ENCODE measurements at places on chromosomes 2 and 18. TPM values are rescaled to one million over a fixed set of nuclear protein-coding genes. Genes with fewer than 3 reads are reported as not detected.

ESCO1 gene
- total RNA-seq, result 5.1 TPM

IGFBP2 gene
- total RNA-seq, result 404 TPM

KLHL14 gene
- total RNA-seq, result not detected

SP9 gene
- total RNA-seq, result not detected

CROCC2 gene
- total RNA-seq, result 0.05 TPM

ACOXL gene
- total RNA-seq, result not detected

ARHGAP28 gene
- total RNA-seq, result 0.68 TPM

SLC14A1 gene
- 0.96 TPM for total RNA-seq

DNA sequence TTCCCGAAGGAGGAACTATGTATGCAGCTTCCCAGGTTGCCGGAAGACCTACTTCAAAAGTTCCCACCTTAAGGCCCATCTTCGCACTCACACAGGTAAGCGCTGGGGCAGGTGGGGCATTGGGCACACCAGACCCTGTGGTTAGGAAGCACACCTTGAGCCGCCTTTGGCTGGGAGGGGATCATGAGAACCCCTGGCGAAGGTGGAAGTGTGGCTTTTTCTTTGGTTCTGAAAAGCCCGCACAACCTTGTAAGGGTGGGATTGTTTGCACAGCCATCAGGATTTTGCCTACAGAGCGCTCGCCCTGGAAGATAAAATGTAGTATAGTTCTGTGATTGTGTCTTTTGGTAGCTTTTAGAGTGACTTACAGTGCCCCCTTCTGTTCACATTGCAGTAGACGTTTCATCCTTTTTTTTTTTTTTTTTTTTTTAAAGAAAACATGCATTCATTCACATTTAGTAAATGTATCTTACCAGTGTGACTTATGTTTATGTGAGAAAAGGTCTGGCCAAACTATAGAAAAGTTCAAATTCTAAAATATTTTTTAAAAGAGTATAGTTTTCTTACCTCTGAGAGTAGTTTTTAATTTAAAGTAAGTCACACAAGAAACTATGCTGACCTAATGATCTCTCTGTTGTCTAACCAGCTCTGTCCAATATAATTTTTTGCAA is 5.3 kb downstream of the KLF11 start:
- DNase-seq, result no peak

DNA sequence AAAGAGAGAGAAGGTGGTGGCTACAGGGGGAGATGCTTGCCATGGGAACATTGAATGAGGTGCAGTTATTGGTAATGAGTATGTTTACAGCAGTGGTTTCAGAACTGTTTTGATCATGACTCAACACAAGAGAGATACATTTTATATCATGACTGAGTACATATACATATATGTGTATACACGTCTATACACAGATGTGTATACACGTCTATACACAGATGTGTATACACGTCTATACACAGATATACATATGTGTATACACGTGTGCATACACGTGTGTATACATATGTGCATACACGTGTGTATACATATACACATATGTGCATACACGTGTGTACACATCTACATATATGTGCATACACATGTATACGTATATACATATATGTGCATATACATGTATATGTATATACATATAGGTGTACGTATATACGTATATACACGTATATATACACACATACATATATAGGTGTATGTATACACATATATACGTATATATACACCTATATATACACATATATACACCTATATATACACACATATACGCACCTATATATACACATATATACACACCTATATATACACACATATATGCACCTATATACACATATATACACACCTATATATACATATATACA is 518.5 kb downstream of the TSN start:
- DNase-seq, result no peak

DNA sequence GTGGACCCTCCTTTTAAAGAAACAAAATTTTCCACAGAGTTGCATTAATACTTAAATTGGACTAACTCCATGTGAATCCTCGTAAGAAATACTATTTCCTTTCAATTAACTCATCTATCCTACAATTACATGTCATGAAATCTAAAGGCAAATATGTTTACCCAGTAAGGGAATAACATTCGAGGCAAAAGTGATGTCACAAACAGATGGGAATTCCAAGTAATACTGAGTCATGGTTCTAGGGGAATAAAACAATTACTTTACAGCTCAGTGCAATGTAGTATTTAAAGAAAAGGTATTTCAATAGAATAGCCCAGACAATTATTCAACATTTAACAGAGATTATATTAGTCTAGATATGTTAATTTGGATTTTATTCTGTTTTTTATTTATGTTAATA is 205.8 kb downstream of the ZNF385B start:
- no peak for DNase-seq

- DNase-seq, result no peak
Observed at GRCh38 chr2:143779021-143779420, 649.8 kb downstream of the ARHGAP15 start.

DNA sequence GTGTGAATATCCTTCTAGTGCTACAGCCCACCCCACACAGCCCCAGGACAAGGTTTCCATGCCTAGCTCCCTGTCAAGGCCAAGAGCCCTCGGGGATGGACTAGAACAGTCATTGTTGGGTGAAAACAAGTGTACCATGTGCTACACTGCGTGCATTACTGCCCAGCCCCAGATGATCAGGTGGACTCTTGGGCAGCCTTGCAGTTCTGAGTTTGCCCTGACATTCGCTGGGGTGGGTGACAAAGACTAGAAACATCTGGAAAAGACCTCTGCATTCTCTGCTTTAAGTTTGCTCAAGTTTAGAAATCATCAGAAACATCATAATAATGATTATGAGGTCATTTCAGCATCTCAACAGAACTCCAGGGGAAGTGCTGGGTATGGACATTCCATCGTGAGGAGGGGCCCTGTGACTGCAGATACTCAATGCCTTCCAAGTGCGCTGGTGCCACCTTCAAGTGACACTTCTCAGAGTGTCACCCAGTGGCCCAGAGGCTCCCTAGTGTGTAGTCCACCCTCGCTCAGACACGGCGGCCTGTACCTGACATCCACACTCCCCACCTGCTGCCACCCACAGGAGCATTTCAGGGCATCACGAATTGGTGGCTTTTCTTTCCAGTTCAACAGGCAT is 5.3 kb upstream of the PXDN start:
- peak; percentile 19 for DNase-seq

- DNase-seq, result no peak
Observed at GRCh38 chr18:59374128-59374527, 15.1 kb upstream of the LMAN1 start.

DNA sequence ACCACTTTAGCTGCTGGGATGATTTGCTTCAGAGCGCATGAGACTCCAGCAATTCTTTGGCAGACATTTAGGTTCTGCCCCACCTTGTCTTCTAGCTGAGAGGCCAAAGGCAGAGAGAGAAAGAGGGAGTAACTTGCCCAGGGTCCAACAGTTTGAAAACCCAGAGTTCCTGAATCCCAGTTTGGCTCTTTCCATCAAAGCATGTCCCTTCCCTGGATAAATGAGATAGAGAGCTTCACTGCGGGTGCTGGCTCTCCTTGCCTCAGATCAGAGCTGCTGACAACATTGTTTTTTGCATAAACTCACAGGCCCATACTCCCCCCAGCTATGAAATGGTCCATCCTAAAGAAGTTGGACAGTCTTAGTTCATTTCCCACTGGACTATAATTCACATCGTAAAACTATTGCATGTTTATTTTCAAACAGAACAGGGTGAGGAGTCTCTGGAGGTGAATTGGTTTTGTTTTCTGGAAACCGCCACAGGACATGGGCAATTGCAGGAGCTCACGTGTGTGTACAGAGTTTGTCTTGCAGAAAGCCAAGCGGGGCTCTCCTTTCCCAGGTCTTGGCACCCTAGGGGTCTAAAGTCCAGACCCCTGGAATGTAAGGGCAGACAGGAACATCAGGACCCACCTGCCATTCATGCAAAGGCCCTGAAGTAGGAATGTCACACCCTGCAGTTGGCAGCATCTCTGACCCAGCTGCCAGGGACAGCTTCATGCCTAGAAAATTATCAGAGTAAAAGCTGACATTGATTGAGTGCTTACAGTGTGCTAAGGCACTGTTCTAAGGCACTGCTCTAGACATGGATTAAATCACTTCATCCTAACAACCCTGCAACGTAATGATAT is 25.0 kb upstream of the SLC14A2 start:
- no peak for DNase-seq

DNA sequence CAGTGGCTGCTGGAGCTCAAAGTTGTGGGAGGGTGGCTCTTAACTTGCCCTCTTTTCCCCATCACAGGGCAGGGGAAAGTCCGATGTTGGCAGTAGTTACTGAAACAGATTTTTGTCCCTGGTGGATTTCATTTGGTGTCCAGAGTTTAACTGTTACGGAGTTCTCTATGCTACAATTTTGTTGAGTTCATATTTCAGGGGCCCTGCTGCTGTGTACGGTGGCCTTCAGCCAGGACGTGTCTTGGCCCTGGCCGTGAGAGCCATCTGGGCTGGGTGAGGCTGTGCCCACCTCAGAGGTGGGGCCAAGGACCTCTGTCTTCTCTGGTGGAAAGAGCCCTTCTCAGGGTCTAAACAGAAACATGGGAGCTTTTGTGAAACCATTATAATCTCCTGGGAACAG is 67.4 kb downstream of the SH3YL1 start:
- no peak for DNase-seq

DNA sequence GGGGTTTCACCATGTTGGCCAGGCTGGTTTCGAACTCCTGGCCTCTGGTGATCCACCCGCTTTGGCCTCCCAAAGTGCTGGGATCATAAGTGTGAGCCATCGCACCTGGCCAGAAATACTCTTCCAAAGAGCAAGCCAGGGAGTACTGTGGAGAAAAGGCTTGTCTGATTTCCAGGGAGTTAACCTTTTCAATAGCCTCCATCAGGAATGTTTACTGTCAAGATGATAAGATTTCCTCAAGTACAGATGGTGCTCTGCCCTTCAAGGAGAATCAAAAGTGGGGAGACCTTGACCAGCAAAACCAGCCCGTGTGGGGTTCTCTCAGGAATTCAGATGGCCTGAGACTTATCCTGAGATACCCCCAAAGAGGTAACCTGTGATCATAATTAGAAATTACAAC is 237.2 kb downstream of the PRKCE start:
- no peak for DNase-seq

- no peak for DNase-seq
Observed at GRCh38 chr2:64863097-64863820, 125.9 kb upstream of the SLC1A4 start.

DNA sequence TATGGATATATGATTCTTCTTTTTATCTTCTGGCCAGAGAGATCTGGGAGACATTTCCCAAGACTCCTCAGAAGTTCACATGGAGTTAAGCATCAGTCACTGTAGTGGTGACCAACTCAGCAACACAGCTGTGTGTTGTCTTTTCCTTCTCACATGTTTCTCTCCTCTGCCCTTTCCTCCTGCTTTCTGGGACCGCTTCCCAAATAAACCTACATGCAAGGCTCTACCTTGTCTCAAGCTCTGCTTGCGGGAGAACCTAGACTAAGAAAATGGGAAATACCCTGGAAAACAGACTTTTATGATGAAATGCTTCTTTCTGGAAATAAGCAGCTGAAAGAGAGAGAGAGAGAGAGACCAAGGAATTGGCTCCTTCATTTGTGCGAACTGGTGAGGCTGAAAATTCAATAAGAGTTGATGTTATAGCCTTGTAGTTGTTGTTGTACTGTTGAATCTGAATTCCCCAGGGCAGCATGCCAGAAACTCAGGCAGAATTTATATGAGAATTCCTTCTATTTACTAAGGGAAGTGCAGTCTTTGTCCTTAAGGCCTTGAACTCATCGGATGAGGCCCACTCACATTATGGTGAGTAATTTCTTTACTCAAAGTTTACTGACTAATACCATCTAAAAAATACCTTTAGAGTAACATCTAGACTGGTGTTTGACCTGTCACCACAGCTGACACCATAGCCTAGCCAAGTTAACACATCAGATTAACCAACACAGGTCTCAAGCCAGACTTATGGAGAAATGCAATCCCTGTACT is 22.7 kb upstream of the DSC1 start:
- DNase-seq, result no peak

- DNase-seq, result no peak
Observed at GRCh38 chr18:40860189-40860588, 1094.8 kb upstream of the PIK3C3 start.

DNA sequence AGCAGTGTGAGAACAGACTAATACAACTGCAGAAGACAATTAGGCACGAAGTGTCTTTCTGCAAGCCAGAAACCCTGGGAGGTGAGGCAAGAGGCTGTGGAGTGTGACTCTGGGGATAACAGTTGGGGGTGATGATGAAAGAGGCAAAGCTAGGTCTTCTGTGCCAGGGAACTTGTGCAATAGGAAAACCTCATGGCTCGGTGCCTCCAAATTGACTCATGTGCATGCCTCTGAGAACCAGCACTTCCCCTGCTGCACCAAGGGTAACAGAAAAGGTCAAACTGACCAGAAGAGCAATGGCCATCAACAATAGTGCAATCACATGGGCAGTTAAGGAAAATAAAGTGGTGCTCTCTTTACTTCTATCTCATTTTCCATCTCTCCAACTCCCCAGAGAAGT is 136.4 kb downstream of the SCG2 start:
- peak; percentile 91 for DNase-seq

GRCh38 chr2:191165176-191165643 is 14.4 kb upstream of the STAT4 start:
- DNase-seq, result no peak

DNA sequence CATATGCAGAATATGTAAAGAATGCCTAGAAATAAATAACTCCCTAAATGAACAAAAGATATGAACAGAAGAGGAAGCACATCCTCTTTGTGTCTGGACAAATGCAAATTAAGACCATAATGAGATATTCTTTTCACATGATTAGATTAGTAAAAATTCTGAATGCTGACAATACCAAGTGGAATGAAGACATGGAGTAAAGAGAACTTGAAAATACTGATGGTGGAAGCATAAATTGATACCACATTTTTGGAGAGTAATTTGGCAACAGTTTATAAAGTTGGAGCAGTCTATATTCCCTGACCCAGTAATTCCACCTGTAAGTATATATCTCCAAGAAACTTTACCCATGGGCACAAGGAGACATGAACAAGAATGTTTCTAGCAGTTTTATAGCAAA is 130.0 kb downstream of the CAPN13 start:
- no peak for DNase-seq

DNA sequence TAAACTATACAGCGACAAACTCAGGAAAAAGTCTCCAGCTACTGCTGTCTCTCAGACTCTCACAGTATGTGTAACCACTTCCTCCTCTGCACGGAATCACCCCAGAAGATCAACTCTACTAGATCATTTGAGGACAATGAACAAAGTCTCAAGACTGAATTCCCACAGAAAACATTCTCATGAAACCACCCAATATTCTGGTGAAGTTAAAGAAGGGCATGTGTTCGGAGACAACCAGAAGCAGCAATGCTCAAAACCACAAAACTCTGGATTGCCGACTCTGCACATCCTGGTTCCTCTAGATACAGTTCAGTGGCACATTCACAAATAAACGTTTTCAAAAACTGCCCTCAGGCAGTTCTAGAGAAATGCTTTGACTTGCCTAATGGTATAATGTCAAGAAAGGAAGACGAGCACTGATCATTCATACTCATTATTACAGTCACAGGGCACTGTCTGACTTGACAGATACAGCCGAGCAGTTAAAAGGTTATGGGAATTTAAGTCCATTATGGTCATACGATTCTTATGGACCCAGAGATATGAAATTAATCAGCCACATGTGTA is 91.9 kb upstream of the STK17B start:
- DNase-seq, result no peak
